Left renal pelvis (tissue), 4 donors: ENCODE measurements at places on chromosomes 11 and 22. TPM values are rescaled to one million over a fixed set of nuclear protein-coding genes. Genes with fewer than 3 reads are reported as not detected.

DNA sequence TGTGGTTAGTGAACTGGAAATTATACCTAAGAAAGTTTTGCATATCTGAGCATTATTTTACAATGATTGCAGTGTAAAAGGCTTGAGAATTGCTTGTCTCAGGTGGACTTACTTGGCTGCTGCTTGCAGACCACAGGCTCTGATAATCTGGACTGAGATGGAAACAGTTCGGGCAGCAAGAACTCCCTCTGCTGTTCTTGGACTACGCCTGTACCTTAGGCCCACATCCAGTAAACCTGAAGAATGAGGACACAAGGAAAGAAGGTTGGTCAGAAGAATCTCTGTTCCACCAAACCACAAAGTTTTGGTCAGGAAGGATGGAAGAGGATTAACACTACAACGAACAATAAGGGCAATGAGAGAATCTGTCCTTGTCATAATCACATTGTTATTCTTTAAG, 80.1 kb downstream of the C2CD3 start:
- DNase-seq = no peak

GRCh38 chr11:100681064-100681502, 6.0 kb upstream of the ARHGAP42 start:
- no peak for DNase-seq

DNA sequence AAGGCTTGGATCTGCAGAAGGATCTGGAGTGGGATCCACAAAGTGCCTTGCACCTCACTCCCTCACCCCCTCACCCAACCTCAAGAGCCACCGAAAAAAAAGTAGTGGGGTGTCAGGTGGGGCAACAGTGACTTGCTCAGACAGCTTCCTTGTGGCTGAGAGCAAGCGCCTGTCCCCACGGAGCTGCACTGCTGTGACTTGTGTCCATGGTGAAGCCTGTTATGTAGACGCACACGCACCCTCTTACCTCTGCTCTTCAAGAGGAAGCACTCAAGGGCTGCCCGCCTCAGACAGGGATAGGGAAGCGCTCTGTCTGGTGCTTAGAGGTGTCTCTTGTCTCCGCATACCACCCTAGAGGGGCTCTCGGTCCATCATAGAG, 1.2 kb downstream of the DRD2 start:
- DNase-seq = no peak

DNA sequence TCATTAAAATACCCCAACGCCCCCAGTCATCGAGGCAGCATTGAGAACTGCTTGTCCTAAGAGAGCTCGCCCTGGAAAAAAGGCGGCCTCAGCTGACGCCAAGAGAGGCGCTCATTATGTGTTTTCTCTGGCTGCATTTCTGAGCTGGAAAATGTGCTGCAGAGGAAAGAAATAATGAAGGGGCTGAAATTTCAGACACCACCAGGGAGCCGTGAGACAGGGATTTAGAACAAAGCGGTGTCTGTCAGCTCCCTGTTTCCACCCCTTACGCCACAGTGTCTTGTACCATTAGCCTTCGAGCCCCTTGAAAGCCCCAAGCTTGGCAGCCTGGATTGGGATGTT, 14.4 kb downstream of the USH1C start:
- DNase-seq = no peak

Gene SERHL2
- polyA plus RNA-seq = 6.2 TPM

DNA sequence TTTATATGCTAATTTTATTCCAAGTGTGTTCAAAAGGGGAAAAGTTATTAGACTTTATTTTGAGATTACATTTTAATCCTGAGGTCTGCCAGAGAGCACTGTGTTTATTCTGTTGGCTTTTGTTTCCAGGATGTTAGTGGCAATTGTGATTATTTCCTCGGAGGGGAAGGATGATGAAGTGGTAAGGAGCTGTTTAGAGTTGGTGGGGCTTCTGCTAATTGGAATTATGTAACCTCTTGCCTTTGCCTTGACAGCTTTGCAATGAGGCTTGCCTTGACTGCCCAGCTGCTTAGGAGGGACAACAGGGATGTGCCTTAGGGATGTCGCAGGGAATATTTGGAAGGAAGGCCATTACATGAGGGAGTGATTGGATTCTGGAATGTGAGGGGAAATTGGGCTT, 89.7 kb upstream of the E2F8 start:
- DNase-seq = no peak

DNA sequence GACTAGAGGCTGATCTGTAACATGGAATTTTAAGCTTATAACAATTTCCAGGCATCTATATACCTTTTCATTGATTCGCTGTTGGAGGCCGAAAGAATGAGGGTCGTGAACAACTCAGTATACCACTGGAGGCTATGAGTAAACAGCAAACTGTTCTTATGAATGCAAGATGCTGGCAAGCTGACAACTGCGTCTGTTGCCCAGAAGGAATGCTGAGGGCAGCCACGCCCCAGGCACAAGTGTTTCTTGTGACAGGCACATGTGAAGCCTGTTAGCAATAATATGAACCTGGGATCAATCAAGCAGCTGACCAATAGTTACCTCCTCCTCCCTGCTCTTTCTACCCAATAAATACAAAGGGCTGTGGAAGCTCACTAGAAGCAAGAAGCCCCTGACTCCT, 15.3 kb downstream of the RTCB start:
- no peak for DNase-seq

DNA sequence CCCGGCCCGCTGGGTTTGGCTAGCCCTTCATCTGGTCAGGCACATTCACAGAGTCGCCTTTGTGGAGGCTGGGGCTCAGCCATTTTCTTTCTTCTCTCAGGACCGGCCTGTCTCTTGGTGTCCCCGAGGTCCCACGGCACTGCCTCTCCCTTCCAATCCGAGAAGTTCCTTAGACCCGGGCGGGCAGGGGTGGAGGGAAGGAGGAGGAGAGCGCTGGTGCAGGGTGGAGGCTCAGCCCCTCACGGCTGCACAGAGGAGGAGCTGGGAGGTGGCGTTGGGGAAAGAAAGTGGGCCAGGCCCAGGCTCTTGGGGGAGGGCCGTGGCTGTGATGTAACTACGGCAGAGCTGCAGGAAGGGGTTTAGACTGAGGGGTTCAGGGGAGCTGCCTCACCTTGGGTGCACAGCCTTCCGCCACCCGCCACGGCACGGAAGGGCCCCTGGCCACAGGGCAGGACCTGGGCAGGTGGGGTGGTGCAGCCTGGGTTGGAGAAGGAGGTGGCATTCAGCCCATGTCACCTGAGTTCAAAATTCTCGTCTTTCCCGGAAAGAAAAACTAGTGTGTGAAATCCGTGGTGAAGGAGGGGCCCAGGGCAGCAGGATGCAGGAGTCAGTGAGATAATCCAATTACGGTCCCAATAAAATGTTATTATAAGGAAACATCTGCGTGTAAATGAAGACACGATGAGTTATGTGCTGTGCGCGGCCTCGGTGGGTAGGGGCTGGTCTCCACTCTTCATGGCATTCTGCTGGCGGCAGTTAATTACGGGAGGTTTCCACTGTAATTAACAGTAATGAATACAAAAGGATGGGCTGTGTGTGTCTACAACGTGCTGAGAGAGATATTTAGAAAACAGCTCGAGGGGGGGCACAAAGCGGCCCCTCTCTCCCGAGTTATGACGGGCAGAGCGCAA, 1.7 kb downstream of the BRSK2 start:
- DNase-seq = no peak

DNA sequence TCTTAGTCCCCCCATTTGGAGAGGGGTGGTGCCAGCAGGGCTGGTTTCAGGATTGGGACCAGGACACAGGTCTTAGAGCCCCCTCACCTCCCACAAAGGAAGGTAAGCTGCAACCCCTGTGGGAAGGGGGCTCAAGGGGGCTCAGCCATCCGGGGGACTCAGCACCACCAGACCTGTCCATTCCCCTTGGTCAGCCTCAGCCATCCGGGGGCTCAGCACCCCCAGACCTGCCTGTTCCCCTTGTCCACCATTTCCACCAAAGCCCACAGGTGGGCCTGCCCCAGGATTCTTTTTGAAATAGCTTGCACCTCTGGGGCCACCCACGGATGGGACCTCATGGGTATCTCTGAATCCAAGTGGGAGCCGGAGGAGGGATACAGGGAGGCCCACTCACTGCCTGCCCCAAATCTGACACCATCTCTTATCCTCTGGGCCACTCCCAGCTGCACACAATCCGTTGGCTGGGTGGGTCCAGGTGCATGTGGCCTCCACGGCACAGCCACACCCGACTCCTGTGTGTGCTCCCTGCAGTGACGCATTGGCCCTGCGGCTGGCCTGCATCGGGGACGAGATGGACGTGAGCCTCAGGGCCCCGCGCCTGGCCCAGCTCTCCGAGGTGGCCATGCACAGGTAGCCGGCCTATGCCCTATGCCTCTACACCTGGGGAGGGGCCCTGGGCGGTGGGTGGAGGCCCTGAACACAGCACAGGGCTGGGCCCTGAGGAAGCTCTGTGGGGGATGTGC, 15.9 kb downstream of the MCAT start:
- DNase-seq = no peak

Gene SCN2B
- 4.2 TPM for polyA plus RNA-seq

DNA sequence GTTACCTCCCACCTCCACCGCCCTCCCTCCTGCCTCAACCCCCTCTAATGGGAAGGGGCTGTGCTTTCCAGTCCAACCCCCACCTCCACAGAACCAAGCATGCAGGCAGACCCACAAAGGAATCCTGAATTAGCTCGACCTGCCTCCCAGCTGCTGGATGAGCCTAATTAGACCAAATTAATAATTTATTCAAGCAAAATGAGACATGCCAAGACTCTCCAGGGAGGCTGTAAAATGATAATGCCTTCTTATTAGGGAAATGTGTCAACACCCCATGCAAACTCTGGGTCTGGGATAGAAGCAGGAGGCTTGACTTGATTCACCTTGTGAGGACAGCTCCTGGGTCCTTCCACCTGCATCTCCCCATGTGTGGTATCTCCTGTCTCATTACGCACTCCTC, 59.4 kb upstream of the HMGXB4 start:
- no peak for DNase-seq

DNA sequence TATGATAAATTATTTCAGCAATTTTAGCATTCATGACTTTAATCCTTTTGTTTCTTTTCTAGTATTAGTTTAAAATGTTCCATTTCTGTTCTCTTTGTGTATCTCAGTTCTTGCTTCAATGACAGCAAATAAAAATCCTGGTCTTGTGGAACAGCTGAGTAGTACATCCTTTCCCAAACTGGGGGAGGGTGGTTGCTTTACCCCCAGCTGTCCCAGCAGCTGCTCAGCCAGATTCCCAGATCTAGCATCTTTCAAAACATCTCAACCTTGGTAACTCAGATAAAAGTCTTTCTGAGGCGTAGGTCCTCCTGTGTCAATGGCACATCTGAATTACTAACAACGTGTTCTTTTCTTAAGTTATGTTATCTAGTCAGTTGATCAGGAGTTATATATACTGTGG, 72.2 kb upstream of the GRK2 start:
- no peak for DNase-seq

GRCh38 chr22:24758164-24758799, 16.2 kb downstream of the PIWIL3 start:
- DNase-seq = peak; percentile 31

Gene KIRREL3
- polyA plus RNA-seq = 11.5 TPM

- DNase-seq = no peak
Observed at GRCh38 chr11:75920848-75921247, 105.8 kb downstream of the UVRAG start.

DNA sequence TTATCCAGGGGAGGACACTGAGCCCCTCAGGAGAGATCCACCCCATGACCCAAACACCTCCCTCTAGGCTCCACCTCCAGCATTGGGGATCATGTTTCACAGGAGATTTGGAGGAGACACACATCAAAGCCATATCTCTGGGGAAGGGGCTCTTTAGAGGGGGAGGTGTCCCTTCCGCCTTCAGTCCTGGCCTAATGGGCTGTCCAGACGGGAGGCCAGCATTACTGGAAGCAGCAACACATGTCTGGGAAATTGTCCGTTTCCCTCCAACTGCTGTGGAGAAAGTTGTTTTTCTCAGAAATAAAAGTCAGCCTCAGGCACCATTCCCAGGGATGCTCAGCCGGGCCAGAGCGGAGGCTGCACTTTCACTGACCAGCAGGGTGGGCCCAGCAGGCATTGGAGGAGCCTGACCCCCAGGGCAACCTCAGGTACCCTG, 9.5 kb downstream of the CACNA1I start:
- DNase-seq = no peak

Gene AIFM3
- polyA plus RNA-seq = 1.1 TPM

Gene DNAJB7
- 0.32 TPM for polyA plus RNA-seq

- no peak for DNase-seq
Observed at GRCh38 chr11:134388590-134388989, 23.5 kb downstream of the B3GAT1 start.

GRCh38 chr22:19522881-19523239, 1.4 kb downstream of the CLDN5 start:
- DNase-seq = no peak

DNA sequence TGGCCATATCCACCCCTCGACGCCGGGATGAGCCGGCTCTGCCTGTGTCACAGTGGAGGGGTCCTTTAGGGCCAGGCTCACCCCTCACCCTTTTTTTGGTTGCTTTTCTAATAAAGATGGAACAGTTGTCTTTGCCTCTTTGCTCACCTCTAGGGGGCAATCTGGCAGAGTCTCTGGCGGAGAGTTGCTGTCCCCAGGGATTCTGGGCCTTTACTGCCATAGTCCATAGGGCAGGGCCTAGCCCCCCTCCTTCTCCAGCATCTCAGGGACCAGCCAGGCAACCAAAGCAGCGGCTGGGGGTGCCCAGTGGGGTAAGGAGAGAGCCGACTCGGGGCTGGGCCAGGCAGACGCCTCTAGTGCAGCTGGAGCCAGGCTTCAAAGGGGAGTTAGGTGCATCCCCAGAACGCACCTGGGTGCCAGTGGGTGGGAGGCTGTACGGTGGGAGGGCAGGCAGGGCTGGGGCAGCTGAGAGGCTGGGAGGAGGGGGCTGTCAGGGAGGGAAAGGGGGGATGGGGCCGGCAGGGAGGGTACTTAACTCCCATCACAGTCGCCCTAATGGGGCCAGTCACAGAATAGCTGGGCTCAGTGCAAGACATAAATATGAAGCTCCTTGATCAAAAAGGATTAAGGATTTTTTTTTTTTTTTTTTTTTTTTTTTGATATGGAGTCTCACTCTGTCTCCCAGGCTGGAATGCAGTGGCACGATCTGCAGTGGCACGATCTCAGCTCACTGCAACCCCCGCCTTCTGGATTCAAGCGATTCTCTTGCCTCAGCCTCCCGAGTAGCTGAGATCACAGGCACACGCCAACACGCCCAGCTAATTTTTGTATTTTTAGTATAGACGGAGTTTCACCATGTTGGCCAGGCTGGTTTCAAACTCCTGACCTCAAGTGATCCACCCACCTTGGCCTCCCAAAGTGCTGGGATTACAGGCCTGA, 2.5 kb upstream of the SUSD2 start:
- no peak for DNase-seq

- DNase-seq = no peak
Observed at GRCh38 chr11:126861796-126862459, 138.6 kb downstream of the KIRREL3 start.
